ENCODE measurements at places on chromosomes 4 and X. TPM values are rescaled to one million over a fixed set of nuclear protein-coding genes. Genes with fewer than 3 reads are reported as not detected.

The RAB9B gene
- total RNA-seq, result 1.9 TPM

The STATH gene
- total RNA-seq, result not detected

The ATP2B3 gene
- not detected for total RNA-seq

The DGKK gene
- not detected for total RNA-seq

The OTUD6A gene
- total RNA-seq, result not detected

The SHROOM4 gene
- 1.4 TPM for total RNA-seq

The RASGEF1B gene
- 2.0 TPM for total RNA-seq

The IL13RA1 gene
- total RNA-seq, result 66.8 TPM
